ENCODE measurements at places on chromosomes 3 and 15.

DNA sequence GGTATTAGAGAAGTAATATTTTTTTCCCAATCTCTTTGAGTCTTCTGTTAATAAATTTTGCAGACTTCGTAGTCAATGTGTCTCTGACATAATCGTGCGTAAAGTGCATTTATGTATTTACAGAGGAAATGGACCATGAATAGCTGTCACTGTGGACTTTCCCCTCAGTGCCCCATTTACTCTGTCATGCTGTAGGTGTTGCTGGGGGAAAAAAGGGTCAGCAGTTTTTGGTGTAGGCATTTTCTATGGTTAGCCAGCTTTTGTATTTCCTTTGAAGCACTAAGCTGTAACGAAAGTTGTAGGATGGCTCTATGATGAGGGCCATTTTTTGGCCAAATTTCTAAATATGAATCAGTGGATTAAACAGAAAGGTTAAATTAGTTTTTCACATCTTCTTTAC lies 598.4 kb downstream of the FGF12 start:
- no peak for DNase-seq

DNA sequence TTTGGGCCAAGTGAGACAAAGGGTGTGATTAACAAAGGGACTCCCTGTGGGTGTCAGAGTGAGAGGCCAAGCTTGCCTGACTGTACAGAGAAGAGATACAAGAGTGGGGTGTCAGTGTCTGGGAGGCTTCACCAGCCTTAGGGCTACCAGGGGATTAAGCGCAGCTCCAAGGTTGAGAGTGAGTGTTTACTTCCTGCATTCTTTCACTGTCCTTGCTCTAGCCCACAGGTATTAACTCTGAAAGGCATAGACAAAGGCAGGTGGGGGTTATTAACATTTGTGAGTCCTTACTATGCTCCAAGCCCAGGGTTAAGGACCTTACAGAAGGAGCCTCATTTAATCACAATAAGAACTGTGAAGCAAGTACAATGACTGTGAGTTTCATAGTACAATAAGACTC lies 107.6 kb downstream of the IL20RB start:
- no peak for DNase-seq

DNA sequence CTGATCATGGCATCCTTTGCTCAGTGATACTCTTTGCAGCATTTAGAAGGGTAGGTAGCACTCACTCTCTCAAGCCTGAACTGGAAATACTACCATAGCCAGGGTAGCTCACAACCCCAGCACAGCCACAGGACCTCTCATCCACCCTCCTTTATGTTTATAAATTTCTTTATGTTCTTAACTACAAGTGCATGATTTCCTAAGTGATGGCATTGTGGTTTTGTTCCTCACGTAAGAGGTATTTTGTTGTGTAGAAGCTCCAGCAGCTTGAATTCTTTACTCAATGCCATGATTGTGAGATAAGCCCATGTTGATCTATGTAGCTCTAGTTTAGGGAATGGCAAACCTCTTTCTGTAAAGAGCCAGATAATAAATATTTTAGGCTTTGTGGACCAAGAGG lies 7.9 kb upstream of the RTP3 start:
- peak; percentile 52 for DNase-seq

- DNase-seq = peak; percentile 96
Measured at GRCh38 chr3:67654099-67654843, at the start of gene SUCLG2. Gene SUCLG2, minus strand, starts transcription at chr3:67654612. Its CDS starts 26 bp downstream, at chr3:67654586.

All from foreskin fibroblast (primary cell).